ENCODE measurements at places on chromosomes 16 and 17.

DNA sequence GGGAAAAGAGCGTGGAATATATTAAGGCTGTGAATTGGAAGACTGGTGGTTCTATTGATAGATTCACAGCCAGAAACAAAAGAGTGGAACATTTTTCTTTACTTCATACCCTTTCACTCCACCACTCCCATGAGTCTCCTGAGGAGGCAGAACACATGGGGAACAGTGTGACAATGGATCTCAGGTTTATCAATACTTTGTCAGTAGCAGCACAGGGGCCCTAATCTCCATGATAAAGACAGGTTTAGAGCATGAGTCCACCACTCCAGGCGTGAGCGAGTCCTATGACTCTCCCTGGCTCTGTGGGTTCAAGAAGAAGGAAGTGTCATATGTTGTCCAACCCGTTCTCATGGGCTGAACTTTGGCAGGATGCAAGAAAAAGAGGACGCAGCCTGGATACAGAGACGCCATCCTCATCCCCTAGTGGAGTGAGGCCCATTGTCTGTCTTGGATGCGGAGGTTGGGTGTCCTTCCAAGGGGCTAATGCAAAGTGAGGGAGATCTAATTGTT is 361.2 kb downstream of the TMEM114 start:
- no peak for DNase-seq

DNA sequence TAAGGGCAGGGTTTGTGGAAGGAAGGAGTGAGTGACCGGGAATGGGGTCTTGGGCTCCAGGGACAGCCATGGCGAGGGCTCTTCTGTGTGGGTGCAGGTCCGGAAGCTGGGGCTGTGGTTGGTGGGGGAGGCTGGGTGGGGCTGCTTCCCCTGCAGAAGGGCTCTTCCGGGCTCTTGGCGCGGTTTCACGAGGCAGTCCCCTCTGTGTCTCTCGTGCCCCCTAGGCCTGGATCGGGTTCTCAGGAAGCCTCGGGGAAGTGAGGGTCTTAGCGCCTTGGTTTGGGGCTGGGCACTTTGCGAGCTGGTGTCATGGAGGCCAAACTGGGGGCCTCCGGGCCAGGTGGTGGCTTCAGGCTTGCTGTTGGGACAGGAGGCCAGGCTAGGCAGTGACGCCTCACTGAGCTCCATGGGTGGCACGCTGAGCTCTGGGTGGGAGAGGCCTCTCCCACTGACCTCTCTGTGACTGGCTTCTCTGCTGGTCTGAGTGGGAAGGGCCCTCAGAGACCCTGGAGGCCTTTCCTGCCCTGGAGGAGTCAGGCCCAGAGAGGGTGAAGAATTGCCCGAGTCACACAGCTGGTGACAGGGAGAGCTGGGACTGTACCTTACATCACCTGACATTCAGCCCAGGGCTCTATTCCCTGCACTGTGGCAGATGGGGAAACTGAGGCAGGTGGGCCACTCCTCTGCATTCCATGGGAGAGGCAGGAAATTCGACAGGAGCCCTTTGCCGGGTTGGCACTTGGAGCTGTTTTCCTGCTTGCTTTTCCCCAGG is 8.2 kb downstream of the ADCY7 start:
- DNase-seq = no peak

- DNase-seq = no peak
Measured at GRCh38 chr17:77286641-77287431, 146.1 kb downstream of the SEC14L1 start.

GRCh38 chr16:1061769-1062505 is 10.6 kb upstream of the SSTR5 start:
- no peak for DNase-seq

DNA sequence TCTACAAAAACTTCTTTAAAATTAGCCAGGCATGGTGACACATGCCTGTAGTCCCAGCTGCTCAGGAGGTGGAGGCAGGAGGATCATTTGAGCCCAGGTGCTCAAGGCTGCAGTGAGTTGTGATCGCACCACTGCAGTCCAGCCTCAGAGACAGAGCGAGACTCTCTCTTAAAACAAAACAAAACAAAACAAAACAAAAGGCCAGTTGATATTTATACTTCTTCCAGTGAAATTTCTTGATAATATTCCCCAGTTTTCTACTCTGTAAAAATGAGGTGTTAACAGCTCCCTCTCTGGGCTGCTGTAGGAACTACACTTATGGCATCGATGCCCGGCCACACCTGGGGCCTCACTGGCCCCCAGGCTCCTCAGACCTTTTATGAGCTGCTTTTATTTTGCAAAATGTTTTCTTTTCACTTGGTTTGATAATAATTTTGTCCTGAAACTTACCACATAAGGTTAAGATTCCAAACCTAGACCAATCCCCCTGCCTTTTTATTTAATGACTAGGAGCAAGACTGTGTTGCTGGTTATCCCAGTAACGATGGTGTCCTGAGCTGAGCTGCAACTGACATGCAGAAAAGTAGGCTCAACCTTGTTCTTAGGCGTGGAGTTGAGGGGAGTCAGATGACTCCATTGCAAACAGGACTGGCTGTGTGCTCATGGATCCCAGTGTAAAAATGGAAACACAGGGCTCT is 17.6 kb downstream of the MAPK8IP3 start:
- DNase-seq = no peak

DNA sequence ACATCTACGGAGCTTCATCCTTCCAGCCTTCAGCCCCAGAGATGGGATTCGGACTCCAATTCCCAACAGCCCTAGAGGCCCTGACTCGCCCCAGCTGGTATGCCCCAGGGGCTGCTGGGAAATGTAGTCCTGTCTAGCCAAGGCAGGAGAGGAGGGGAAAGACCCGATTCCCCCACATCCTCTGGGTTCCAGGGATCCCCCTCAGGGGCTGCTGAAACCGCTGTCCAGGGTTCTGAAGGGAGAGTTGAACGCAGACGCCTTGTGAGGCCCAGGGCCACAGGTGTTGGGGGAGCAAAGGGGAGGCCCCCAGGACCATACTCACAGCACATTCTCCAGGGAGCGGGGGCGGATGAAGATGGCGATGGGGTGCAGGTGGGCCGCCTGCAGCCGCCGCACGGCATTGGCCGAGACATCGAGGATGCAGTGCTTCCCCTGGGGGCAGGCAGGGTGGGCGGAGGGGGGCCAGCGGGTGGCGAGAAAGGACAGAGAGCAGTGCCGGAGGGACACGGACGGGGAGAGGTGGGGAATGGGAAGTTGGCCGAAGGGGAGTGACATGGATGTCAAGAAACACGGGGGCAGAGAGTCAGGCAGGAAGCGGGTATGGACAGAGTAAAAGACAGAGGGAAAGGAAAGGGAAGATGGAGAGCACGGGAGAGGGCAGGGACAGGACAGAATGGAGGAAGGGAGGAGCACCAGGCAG is 12.6 kb upstream of the ASGR1 start:
- DNase-seq = peak; percentile 82

DNA sequence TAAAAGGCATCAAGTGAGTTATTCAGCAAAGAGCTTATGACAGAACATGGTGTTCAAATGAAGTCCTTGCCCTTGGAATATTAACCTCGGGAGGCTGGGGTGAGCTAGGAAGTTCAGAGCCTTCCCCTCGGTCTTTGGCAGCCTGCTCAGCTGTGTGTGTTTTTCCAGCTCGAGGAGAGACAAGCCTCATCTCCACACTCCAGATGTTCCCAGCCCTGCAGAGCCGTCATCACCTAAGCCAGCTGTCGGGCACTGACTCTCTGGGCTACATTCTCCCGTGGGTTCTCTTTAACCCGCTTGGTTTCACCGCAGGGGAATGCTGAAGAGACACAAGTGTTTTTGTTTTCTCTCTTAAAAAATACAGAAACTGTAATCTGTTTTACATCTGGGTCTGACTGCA is 47.1 kb downstream of the IRX3 start:
- no peak for DNase-seq

- no peak for DNase-seq
Measured at GRCh38 chr16:27679899-27680298, 130.0 kb downstream of the KATNIP start.

- no peak for DNase-seq
Measured at GRCh38 chr16:71493213-71493612, 4.1 kb upstream of the ZNF19 start.

DNA sequence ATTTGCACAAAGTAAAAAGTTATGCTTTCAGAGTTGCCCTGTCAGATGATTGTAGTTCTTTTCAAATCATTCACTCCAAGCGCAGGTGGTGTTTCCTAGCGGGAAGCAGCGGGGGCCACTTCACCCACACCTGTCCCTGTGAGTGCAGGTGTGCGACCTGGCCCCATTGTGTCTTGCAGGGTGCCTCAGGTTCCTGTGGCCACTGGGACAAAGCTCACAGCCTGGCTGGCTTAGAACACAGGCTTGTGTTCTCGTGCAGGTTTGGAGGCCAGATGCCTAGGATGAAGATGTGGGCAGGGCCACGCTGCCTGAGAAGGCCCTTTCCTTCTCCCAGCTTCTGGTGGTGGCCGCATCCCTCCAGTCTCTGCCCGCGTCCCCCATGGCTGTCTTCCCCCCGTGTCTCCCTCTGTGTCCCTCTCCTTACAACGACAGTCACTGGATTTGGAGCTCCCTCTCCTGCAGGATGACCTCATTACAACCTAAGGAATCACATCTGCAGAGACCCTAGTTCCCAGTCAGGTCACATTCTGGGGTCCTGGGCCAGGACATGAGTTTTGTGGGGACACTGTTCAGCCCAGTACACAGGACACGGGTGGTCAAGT is 90.5 kb downstream of the NPIPB11 start:
- DNase-seq = no peak

DNA sequence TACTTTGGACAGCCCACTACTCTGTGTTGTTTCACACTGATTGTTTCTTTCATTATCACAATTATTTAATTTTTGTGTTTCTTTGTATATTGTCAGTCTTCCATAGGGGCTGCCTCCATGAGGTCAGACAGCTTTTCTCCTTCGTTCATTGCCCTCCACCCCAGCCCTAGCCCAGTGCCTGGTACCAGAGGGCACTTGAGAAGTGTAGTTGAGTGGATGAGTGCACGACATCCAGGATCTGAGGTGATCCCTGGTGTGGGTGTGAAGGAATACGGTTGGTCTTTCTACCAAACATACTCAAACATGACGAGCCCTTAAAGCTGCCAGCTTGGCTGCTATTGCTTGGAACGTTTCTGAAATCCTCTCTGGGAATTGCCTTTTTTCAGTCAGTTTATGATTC is 37.9 kb downstream of the DHRS7B start:
- no peak for DNase-seq

GRCh38 chr16:69408475-69408874 is 15.9 kb upstream of the CYB5B start:
- DNase-seq = no peak

Measured in NCI-H1694 (cell line).